ENCODE measurements at places on chromosomes 1 and 21.

DNA sequence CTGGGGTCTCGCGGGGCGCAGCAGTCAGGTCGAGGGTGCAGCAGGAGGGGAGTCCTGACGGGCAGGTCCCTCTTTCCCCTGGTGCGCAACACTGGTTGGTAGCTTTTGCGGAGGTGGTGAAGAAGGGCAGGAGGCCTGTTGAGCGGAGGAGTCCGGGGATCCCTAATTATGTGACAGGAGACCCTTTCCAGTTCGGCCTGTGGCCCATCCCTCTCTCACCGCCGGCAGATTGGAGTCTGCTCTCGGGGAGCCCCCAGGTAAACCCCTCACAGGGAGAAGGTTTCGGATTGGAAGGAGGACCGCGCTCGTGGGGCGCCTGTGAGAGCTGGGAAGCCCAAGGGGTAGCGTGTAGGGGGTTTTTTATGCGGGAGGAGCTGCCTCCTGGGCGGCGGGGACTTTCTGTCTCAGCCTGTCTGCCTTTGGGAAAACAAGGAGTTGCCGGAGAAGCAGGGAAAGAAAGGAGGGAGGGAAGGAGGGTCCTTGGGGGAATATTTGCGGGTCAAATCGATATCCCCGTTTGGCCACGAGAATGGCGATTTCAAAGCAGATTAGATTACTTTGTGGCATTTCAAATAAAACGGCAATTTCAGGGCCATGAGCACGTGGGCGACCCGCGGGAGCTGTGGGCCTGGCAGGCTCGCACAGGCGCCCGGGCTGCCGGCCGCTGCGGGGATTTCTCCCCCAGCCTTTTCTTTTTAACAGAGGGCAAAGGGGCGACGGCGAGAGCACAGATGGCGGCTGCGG is 9.5 kb downstream of the SIM2 start:
- DNase-seq: no peak

GRCh38 chr1:206023695-206024094 is at the start of gene CTSE:
CTSE (minus strand) TSS chr1:206023895; CDS start chr1:206023791, 104 bp downstream.
- no peak for DNase-seq

- DNase-seq: no peak
Observed at GRCh38 chr1:230185076-230186001, 118.3 kb downstream of the GALNT2 start.

GRCh38 chr1:241063276-241063675 is 293.7 kb downstream of the RGS7 start:
- DNase-seq: no peak

DNA sequence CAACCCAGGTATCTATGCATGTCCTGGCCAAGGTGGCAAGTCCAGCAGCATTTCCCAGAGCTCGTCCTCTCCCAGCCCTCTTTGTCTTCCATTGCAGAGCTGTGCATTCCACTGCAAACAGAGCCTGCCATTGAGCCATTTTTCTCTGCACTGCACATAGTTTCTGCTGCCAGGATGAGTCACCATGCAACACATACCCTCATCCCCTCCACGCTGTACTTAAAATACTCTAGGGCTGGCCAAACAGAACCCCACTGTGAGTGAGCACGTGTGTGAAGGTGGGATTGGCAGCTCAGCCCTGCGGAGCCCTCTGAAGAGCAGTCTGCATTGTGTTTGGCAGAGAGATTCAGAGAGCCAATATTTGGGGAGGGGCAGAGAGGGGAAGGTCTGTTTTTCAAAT is 3.9 kb upstream of the ATP1B1 start:
- no peak for DNase-seq

DNA sequence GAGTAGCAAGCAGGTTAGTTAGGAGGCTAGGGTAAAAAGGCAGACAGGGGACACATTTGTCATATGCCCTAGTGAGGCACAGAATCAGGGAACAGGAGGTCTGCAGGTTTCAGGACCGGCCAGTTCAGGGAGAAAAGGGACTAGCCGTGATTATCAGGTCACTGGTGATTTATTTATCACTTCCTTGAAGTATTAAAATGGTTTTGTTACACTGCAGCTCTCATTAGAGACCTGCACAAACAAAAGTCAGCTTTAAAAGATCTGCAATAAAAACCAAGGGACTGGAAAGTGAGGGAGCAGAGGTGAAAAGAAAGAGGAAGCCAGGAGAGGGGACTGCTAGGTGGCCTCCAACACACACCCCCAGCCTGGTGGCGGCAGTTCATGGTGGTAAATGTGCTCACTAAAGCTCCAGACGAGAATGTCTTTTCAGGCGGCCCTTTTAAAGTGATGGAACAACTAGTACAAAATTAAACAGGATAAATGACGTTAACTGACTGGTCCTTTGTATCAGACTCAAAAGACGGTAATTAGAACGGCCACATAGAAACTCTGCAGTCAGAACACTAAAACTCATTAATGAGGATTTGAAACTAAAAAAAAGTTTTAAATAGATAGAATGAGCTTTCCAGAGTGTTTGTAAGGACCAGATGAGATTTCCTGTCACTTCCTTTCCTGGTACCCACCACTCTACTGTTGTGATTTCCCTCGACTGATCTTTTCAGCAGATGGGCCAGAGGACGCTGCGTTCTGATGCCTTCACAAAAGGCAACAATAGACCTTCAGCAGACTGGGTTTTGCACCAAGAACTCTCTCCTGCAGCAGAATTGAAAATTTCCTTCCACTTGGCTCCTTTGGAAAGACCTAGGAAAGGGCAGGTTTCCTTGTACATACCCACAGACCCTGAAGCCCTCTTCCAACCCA is 136.8 kb downstream of the NTPCR start:
- no peak for DNase-seq

DNA sequence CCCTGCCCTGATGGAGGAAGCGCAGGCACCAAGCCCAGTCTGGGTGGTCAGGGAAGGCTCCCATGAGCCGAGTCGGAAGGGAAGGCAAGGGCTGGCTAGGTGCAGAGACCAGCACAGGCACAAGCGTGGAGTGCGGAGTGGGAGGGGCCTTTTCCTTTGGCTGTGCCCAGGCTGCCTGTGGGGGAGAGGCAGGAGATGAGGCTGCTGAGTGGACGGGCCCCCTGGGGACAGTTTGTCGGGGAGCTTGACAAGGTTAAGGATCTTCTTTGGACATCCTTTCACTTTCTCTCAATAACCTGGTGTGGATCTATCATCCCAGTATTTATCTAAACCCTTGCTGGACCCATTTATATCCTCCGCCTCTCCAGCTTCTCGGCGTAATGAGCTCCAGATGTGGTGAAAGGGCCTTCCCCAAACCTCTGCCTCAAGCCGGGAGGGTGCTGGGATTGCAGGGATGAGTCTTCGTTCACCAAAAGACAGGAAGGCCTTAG is 42.9 kb downstream of the EPHB2 start:
- DNase-seq: no peak

DNA sequence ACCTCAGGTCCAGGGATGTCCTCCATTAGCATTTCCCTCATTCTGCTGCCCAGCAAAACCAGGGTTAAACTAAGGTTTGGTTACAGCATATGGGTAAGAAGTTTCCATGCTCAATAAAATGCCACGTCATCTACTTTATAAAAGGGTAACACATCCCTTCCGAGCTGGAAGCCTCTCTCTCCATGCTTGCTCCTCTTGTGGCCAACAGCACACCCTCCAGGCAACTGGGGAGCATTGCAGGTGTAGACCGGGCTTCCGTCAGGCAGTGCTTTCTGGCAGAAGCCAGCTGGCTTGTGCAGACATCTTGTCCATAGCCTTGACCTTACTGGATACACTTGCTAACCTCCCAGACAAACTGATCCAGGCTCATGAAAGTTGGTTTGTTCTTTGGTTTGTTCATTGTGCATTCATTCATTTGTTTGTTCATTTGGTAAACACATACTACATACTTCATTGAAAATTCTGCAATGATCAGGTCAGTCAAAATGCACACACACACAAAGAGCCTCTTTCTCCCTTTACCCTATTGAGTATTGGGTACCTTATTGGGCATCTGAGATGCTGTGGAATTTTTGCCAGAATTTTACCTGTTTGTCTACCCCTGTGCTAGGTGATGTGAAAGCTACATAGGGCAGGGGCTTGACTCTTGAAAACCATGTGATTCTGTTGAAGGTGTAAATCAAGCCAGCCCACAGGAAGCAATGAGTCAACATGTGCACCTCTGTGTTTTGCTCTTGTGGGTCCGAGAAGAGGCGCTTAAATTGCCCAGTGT is 422.8 kb downstream of the CAMTA1 start:
- peak; percentile 64 for DNase-seq

- no peak for DNase-seq
Observed at GRCh38 chr1:170213596-170213995, 67.8 kb downstream of the NTMT2 start.

GRCh38 chr1:200368556-200368955 is 41.3 kb downstream of the ZNF281 start:
- no peak for DNase-seq

DNA sequence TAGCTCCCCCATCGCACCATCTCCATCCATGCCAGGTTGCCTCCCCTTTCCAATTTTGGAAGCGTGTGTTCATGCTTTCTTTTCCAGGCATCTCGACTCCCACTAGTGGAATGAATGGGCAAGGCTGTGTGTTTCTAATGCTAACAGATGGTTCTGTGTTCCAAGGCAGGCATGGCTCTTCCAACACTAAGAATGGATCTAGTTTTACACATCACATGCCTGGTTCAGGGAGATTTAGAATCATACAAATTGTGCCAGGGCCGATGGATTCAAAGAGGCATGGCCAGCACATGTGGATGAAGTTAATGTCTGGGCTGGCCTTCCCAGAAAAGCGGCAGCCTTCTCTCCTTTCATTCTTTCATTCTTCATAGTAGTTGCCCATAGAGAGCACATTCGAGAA is 438.7 kb downstream of the PRDM2 start:
- no peak for DNase-seq

DNA sequence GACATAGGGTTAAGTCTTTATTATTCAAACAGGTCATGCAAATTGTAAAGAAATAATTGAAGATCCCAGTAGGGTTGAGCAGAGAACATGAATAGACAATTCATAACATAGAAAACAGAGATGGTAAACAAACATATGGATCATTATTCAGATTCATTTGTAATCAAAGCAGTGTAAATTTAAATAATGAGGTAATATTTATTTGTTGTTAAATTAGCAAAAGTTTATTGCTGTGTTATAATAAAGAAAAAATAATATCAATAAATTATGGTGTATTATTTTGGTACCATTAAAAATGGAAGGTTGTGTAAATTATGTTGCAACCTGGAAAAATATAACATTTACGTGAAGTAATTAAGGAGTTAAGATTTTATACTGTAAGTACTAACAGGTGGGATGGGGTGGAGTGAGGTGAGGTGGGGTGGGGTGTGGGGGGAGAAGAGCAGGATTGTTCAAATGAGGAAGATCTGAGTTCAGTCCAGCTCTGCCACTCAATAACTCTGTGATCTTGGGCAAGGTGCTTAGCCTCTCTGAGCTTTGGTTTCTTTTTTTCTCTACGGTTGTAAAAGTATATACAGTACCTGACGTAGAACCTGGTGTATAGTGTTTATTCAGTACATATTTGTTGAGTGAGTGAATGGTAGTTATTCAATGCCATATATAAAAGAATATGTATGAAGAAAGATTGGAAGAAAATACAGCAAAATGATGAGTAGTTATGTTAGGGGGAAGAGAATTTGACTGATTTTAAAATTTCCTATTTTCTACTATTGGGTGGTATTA is 140.3 kb upstream of the KIF26B start:
- no peak for DNase-seq

GRCh38 chr1:234538930-234539649 is 60.1 kb upstream of the TARBP1 start:
- no peak for DNase-seq

DNA sequence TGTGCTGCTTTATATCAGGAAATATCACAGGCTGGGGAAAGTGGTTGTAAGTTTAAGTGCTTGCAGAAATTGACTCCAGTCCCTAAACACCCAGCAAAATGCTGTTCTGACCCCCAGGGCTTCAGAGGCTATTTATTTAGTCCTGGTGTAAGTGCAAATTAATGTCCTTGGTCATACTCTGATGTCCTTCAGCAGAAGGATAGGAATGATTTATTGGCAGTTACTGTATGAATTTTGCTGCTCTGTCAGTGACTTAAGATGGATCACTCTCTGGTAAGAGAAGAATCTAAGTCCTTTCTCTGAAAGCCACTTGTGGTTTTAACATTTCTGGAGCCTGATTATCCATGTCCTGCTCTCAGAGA is 21.9 kb downstream of the FAM20B start:
- no peak for DNase-seq

GRCh38 chr1:101200513-101200912 is 36.3 kb upstream of the S1PR1 start:
- DNase-seq: no peak

DNA sequence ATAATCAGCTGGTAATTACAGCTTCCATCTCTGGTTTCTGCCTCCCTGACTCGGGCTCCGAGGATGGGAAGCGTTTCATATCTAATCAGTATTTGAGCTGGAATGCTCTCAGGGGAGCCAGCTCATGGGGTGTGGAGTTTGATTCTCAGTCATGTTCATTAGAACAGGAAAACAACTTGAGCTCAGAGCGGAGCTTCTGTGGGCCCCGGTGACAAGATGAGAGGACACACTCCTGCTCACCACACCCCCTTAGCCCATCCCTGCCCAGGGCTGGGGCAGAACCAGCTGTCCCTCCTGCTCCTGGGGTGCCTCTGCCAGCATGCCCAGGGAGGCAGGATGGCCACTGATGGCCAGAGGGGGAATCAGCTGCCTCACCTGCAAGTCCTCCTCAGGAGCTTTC is 726.0 kb downstream of the PTPRU start:
- no peak for DNase-seq

DNA sequence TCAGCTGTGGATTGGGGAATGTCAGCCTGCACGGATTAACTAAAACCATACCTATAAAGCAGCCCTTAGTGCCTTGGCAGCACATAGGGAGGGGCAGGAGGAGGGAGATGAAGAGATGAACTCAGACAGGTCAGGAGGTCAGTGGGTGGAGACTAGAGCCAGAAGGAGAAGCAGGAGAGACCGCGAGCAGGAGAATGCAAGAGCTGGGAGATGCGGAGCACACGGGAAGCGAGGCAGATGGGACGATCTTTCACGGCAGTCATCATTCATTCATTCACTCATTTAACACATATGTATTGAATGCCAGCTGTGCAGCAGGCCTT is 41.9 kb downstream of the NEK2 start:
- no peak for DNase-seq

GRCh38 chr21:33197496-33197895 is 32.2 kb upstream of the IFNAR2 start:
- no peak for DNase-seq

DNA sequence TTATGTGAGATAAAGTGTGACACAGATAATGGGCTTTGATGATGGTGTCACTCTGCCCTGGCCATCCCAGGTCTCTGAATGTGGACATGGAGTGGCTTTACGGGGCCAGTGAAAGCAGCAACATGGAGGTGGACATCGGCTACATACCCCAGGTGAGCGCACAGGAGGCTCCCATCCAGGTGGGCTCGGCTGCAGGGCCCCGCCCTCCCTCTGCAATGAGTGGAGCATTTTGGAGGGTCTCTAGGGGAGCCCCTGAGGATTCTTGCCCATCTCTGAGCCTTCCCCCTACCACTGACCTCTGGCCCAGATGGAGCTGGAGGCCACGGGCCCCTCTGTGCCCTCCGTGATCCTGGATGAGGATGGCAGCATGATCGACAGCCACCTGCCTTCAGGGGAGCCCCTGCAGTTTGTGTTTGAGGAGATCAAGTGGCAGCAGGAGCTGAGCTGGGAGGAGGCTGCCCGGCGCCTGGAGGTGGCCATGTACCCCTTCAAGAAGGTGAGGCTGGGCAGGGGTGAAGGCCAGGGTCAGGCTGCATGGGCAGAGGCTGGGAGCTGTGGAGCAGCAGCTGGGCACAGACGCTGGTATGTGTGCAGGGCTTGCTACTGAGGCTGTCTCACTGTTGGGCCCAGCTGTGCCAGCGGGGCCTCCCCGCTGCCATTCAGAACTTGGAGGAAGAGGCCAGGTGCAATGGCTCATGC is 8.2 kb upstream of the MTFR1L start:
- no peak for DNase-seq

- DNase-seq: no peak
Observed at GRCh38 chr1:54794451-54795355, 6.4 kb downstream of the TTC22 start.

Measured in NCI-H1694 (cell line).